Stimulated activated CD8-positive, alpha-beta memory T cell treated with anti-CD3 and anti-CD28 coated beads, Interleukin-7, amount 100 ng/mL, for 1 hour (primary cell): ENCODE measurements at places on chromosomes 13 and 19.

DNA sequence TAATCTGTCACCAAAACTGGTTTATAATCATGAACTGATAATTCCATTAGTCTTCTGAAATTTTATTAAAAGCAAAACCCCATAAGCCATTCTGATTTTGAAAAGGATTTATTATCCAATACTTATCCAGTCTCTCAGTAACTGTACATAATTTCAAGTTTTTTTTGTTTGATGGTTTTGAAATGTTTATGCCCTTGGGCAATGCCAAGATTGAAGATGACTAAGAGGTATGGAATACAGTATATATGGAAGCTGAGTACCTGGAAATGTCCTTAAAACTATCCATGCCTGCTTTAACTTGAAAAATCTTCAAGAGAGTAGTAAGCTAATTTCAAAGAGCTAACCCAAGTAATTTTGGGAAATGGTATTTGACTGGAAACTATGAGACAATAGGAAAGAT, 1.8 kb upstream of the NEK5 start:
- DNase-seq = no peak

DNA sequence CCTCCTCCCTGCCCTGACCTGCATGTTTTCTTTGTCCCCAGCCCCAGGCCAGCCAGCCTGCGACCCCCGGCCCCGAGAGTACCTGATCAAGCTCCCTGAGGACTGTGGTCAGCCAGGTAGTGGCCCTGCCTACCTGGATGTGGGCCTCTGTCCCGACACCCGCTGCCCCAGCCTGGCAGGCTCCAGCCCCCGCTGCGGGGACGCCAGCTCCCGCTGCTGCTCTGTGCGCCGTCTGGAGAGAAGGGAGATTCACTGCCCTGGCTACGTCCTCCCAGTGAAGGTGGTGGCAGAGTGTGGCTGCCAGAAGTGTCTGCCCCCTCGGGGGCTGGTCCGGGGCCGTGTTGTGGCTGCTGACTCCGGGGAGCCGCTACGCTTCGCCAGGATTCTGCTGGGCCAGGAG, 5.6 kb downstream of the CILP2 start:
- no peak for DNase-seq

DNA sequence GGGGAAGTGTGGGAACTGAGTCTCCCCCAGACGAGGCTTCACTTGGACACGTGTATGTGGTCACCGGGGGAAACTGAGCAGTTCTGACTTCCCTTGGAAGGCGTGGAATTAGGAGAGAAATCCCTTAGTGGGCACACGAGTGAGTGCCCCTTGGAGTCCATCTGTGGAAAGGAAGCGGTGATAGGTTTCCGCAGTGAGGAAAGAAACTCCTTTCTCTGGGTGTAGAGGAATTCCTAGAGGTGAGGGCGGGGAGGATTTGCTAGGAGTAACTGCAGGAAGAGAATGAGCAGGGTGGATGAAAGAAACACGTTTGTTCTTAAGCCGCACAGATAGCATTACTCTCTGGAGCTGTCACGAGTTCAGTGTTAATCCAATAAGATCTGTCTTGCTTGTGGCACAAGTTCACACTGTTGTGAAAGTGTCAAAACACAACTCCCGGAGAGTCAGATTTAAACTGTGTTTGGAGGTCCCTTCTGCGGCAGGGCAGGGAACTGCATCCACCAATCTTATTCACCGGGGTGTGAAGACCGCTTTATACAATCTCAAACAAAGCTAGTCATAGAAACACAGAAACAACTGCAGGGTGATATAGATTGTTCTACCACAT, 1.2 kb downstream of the KL start:
- no peak for DNase-seq

DNA sequence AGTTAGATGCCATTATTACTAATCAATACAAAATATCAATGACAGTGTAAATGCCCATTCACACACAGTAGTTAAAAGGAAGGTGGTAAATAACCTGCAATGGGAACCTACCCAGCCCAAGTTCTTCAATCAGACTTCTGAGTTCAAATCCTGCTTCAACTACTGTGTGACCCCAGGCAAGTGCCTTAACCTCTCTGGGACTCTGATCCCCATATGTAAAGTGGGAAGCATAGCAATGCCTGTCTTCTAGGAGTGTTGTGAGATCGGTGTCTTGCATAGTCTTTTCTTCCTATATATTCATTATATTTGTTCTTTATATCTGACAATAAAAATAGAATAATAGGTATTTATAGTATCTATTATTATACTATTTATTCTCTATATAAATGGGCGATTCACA, 6.9 kb downstream of the TIMM13 start:
- no peak for DNase-seq

DNA sequence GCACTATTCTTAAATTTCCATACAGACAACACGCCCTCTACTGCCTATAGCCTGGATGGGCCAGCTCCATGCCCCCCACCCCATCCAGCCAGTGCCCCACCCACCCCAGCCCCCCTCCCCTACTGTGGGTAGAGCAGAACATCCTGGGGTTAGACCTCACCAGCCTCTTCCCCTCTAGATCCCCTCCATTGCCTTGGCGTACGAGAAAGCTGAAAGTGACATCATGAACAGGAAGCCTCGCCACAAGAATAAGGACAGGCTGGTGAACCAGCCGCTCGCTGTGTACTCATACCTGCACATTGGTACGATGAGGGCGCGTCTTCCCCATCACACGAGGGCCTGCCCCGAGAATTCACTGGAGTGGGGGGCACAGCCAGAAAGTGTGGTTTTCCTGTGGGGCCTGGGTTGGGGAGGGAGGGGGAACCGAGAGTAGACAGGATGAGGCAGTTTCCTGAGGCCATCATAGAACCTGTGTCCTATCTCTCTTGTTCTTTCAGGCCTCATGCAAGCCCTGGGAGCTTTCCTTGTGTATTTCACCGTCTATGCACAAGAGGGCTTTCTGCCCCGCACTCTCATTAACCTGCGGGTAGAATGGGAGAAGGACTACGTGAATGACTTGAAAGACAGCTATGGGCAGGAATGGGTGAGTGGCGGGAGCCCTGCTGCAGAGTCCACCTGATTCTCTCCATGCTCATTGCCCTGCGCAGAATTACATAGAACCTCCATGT, 29.1 kb downstream of the ATP12A start:
- no peak for DNase-seq

DNA sequence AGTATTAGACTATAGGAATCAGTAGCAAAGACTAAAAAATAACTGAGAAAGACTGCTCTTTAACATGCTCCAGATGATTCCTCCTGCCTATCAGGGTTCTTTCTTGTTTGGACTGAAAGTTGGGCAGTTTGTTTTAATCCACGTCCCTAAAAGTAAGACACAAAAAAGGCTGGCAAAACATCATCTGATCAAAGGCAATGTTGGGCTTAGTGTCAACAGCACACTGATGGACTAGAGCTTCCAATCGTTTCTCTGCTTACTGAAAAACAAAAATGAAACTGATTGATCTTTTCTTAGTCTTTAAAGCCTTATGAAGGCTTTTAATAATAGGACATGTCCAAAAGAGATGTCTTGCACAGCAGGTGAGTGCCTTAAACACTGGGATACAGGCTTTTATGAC, 1567.9 kb upstream of the PRR20A start:
- DNase-seq = no peak

DNA sequence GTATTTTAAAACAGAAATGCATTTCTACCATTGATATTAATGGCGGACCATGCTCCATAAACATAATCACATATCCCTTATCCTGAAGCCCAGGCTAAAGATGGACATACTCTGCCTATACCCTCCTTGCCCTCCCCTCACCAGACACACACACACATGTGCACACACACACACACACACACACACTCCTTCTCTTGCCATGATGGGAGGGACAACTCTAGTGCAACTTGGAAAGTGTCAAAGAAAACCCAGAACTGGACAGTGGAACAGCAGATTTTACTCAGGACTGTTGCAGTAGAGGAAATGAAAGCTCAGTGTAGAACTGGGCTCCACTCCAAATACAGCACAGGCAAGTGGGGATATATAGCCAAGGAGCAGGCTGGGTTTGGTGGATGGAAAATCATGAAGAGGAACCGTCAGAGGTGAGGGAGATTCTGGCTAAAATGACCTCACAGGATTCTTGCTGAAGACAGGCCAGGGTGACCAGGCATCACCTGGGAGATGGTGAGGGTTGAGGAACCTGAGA, 40.8 kb downstream of the TNFRSF19 start:
- no peak for DNase-seq

- DNase-seq = peak; percentile 88
These were observed at the start of the genes IER2 and STX10 for GRCh38 chr19:13150187-13150930. Gene IER2 (plus strand): TSS chr19:13150411. CDS start chr19:13153187, 2,776 bp downstream. Gene STX10 (minus strand): TSS chr19:13150375. CDS start chr19:13150173, 202 bp downstream.

GRCh38 chr19:42335374-42335936, 10.0 kb downstream of the MEGF8 start:
- no peak for DNase-seq

DNA sequence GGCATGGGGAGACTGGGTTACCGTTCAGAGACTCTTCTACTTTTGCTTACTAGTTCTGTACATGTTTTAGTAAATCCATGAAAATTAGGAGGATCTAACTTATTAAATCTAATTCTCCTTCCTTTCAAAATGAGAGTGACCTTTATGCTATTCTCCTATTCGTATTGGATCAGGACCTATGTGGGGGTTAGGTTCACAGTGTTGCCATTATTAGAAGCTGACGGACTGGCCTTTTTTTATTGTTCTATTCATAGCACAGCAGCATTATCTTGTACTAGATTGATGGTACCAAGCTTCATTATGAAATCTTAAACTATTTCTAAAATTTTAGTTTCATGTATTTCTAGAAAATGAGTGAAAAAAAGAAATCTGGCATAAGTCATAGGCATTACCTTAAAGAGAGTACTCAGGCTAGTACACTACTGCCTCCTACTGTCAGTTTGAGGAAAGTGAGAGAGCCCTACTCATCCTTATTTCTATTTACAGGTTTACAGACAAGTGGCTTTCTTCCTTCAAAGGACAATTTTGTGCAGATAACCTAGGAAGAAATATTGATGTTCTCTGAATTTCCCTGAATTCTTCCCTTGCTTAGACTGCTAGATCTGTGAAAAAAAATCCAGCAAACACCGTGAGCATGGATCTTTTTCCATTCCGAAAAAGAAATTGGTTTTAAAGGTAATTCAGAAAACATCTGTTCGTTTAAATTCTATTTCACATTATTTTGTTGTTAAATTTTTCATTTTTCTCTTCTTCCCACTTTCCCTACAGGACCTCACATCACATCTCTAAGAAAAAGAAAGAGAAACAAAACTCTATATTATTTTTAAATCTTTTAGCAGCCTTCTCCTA, 485.5 kb downstream of the DIAPH3 start:
- DNase-seq = no peak

GRCh38 chr13:30623392-30623791, 5.7 kb downstream of the USPL1 start:
- no peak for DNase-seq

- DNase-seq = no peak
These were observed 15.2 kb downstream of the RCBTB1 start for GRCh38 chr13:49569993-49570689.

- no peak for DNase-seq
These were observed 263.9 kb downstream of the MZT1 start for GRCh38 chr13:72463561-72463960.

GRCh38 chr19:5607318-5608275, 15.0 kb downstream of the SAFB2 start:
- no peak for DNase-seq

GRCh38 chr13:53638040-53638439, 609.4 kb downstream of the OLFM4 start:
- DNase-seq = no peak

DNA sequence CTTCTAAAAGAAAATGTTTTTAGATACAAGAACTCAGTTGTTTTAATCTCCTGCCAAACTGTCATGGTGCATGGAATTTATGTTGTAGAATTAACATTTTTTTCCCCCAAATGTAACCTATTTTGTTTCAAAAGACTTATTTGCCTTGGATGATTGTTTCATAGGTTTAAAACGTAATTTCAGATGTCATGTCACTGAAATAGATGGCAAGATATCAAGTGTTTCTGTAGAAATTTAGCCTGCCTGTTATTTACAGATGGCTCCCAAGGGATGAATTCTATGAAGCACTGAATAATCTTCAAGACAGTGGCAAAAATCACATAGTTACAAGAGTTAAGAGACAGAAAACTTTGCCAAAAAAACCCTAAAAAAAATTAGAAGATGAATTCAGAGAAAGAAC, 1484.6 kb downstream of the OLFM4 start:
- DNase-seq = no peak

GRCh38 chr19:18263324-18264136, 10.7 kb downstream of the IQCN start:
- no peak for DNase-seq

DNA sequence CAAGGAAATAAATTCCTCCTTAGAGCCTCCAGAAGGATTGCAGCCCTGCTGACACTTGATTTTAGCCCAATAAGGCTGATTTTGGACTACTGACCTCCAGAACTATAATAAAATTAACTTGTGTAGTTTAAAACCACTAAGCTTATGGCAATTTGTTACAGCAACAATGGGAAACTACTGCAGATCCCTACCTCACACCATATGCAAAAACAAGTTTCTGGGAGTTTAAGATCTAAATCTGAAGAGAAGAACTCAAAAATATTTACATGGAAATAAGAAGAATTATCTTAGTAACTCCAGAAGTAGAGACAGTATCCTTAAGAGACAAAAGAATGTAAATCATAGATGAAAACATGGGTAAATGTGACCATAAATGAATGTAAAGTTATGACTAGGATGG, 5.9 kb downstream of the ZNF575 start:
- no peak for DNase-seq

GRCh38 chr13:30690282-30691188, 44.8 kb upstream of the ALOX5AP start:
- DNase-seq = no peak

DNA sequence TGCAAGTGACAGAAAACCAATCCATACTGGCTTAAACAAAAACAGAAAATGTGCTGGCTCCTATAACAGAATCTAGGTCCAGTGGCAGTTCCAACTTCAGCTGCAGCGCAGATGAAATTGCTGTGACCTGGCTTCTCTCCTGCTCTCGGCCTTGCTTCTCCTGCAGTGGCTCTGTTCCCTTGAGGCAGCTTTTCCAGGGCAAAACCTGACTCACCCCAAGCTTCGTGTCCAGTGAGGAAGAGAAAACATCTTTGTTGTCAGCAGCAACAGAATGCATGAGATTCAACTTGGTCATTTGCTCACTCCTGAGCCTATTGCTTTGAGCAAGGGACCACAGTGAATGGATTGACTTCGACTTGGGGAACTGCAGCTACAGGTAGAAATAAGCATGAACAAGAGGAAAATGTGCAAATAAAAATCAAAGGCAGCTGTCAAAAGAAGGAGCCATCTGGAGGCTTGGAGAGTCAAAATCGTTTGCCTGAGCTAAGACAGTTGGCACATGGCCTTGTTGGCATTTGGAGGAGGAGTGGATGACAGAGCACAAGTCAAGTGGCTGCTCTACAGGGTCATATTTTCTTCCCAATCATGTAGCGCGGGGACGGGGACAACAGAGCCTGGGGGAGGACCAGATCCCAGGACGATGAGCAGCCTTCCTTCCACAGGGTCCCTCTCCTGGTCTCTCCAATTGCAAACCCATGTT, 523.4 kb downstream of the FGF9 start:
- no peak for DNase-seq

GRCh38 chr13:45198924-45199323, 1.9 kb downstream of the KCTD4 start:
- DNase-seq = no peak
